ENCODE measurements at places on chromosomes 12 and 14. TPM values are rescaled to one million over a fixed set of nuclear protein-coding genes. Genes with fewer than 3 reads are reported as not detected.

DNA sequence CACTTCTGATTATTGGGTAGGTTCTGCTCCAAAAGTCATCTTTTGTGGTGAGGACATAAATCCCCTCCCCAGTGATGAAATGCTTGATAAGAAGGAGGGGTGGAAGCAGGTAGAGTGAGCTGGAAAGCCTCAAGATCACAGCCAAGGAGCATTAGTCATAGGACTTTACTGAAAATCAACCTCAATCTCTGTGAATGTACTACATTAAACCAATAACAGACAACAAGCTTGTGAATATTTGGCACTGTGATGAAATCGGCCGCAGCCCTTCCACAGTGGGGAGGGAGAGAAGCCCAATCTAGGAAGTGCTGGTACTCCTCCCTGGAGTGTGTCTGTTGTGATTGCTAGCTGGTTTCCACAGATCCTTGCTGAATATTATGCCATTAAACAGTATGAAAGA, 41.2 kb upstream of the PTCSC3 start:
- no peak for DNase-seq

DNA sequence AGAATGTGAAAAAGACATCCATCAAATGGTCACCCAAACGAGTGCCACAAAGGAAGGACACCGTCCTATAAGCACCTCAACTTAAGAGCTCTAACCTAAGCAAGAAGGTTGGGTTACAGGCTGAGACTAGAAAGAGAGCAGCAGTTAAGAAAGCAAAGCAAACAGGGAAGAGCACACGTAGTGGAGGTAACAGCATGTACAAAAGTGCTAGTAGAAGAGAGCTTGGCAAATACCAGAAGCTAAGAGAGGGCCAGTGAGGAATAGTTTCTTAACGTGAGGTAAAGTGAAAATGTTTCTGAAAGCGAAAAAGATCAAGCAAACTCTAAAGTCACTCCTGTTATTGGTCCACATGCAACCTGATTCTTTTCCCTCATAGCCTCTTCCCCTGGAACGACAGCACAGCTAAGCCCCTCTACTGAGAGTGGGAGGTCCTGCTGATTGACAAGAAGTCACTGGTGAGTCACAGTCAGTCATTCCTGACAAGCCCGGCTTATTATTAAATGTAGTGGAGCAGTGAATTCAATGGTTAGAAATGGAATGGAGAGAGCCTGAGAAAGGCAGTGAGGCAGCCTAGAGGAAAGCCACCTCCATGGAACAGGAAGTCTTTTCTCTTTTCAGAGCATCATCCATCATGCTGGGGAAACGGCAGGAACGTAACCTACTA, 204.4 kb downstream of the SLC25A21 start:
- no peak for DNase-seq

DNA sequence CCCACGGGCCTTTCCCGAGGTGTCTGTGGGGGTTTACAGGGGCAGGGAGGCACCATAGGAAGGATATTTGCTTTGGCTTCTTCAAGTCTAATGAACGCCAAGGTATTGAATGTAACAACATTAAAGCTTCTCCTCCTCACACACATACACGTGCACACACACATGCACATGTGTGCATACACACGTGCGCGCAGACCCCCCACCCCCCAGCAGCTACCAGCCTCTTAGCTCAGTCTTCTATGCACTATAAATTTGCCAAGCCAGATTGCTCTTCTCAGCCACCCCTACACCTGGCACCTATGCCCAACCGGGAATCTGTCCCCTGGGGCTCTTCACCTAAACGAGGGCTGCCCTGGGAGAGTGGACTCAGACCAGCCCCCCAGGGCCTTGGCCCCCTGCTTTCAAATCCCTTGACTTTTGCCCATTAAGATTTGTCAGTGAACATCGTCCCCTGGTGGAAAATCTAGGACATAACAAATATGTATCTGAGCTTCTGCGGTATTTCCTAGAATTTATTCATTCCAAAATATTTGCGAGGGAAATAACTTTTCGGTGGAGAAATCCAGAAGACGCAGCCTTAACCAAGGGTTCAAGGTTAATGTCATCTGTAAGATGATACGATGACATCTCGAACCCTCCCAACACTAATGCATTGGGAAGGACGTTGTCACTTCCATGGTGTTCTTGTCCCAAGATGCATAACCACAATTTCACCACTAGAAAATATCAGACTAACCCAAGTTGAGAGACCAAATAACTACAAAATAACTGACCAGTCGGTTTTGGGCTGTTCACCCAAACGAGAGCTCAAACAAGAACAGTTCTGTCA, 330.4 kb downstream of the MED13L start:
- DNase-seq: no peak

DNA sequence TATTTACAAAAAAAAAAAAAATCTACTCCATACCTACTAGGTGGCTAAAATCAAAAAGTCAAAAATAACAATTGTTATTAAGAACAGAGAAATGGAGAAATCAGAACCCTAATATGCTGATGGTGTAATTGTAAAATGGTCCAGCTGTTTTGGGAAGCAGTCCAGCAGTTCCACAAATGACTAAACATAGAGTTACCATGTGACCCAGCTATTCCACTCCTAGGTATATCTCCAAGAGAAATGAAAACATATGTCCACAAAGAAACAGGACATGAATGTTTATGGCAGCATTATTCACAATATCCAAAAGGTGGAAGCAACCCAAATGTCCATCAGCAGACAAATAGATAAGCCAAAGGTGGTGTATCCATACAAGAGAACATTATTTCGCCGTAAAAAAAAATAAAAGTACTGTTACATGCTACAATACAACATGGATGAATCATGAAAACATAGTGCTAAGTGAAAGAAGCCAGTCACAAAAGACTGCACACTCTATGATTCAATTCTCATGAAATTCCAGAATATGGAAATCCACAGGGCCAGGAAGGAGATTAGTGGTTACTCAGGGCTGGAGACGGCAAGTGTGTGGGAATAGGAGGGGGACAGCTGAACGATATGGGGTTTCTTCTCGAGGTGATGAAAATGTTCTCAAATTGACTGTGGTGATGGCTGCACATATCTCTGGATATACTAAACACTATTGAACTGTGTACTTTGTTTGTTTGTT, 9.1 kb upstream of the DPF3 start:
- DNase-seq: no peak

DNA sequence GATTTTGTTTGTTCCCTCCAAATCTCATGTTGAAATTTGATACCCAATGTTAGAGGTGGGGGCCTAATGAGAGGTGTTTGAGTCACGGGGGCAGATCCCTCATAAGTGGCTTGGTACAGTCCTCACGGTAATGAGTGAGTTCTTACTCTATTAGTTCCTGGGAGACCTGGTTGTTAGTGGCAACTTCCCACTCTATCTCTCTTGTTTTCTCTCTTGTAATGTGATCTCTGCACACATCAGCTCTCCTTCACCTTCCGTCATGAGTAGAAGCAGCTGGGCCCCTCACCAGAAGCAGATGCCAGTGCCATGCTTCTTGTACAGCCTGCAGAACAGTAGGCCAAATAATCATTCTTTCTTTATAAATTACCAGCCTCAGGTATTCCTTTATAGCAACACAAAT, 29.6 kb upstream of the KCNK10 start:
- no peak for DNase-seq

DNA sequence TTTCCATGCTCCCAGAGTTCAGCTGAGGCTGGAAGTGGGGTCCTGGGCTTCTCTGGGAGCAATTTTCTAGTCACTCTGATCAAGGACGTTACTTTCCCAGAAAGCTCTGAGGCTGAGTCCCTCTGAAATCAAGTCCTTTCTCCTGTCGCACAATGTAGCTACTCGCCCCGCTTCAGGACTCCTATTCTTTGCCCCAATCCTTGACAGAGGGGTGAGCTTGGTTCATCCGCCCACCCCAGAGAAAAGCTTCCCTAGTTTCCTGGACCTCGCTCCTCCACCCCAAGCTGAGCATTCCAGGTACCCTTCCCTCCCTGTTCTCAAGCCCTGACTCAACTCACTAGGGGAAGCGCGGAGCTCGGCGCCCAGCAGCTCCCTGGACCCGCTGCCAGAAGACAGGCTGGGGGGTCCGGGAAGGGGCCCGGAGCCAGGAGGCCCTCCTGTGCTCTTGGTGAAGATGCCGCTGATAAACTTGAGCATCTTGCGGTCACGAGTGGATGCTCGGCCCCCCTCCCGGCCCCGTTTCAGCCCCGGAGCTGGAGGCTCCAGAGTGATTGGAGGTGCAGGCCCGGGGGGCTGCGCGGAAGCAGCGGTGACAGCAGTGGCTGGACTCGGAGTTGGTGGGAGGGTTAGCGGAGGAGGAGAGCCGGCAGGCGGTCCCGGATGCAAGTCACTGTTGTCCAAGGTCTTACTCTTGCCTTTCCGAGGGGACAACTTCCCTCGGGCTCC, 1.6 kb downstream of the AGAP2 start:
- DNase-seq: no peak

- no peak for DNase-seq
Measured at GRCh38 chr12:25459541-25459951, 93.5 kb downstream of the LMNTD1 start.

DNA sequence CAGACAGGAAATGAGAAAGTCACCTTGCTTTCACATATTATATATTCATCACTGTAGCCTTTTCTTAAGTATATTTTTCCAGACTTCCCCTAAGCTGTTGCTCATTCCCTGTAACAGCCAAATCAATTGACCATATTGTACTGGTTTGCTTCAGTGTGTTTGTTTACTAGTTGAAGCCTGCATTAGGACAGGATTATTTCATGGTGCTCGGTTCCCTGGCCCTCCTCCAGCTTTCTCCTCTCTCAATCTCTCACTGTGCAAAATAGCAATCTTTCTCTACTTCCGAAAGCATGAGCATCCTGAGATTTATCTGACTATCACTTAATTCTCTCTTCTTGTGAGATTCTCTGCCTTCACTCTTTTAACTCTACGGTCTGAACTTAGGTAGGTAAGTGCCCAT, 2.4 kb downstream of the SLC35F4 start:
- DNase-seq: no peak

The TMEM233 gene
- total RNA-seq: 2.7 TPM

The NRIP2 gene
- total RNA-seq: 8.1 TPM

Measured in thoracic aorta (tissue), 2 donors.